Activated naive CD4-positive, alpha-beta T cell treated with anti-CD3 and anti-CD28 coated beads for 36 hours (primary cell): ENCODE measurements at places on chromosomes 1 and 21. TPM values are rescaled to one million over a fixed set of nuclear protein-coding genes. Genes with fewer than 3 reads are reported as not detected.

USP21 gene
- 35.7 TPM for total RNA-seq

- DNase-seq: no peak
These were observed 20.5 kb downstream of the PRDM15 start for GRCh38 chr21:41858466-41859296.

GRCh38 chr1:6490181-6491080 lies 1.0 kb downstream of the PLEKHG5 start:
- DNase-seq: peak; percentile 78

FCRL4 gene
- not detected for total RNA-seq

SLC30A10 gene
- total RNA-seq: not detected

DNA sequence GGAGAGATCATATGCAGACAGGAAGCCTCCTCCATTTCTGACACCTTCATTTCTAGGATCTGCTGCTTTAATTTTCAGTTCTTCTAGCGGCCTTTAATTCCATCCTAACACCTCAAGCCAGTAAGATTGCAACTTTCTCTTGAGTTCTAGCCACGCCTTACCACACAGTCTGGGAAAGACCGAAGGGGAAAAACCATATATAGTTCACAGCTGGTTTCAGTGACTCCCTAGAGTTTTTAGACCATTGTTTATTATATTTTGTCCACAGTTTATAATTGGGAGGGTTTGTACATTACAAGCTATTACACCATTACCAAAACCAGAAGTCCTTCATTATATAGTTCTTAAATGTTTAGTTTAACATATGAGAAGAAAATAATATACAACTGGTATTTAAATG lies 37.5 kb downstream of the DPH5 start:
- DNase-seq: no peak

DNA sequence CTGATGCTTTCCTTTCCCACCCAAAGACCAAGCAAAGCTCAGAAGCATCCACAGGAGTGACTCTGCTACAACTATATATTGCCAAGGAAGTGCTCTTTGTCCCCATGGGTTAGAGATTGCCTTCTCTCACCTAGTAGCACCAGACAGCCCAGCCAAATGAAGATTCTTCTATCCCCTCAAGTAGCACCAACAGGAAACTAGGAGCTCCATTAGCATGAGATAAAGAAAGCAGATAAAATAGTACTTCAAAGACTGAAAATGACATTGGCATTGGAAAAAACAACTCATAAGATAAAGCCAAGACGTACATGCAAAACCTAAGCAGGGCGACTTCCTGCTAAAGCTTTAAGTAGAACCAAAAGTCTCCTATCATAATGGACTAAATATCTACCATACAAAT lies 871.5 kb downstream of the AMY1C start:
- no peak for DNase-seq

PLA2G2D gene
- 0.19 TPM for total RNA-seq

GRCh38 chr1:78071696-78072095 lies 25.9 kb downstream of the GIPC2 start:
- DNase-seq: no peak

LYPD8 gene
- total RNA-seq: not detected

- DNase-seq: no peak
These were observed 96.3 kb upstream of the GALNT2 start for GRCh38 chr1:229970714-229971113.

TMEM200B gene
- 2.7 TPM for total RNA-seq

TACSTD2 gene
- not detected for total RNA-seq

GRCh38 chr1:245715291-245715701 lies 560.5 kb downstream of the KIF26B start:
- DNase-seq: no peak

DNA sequence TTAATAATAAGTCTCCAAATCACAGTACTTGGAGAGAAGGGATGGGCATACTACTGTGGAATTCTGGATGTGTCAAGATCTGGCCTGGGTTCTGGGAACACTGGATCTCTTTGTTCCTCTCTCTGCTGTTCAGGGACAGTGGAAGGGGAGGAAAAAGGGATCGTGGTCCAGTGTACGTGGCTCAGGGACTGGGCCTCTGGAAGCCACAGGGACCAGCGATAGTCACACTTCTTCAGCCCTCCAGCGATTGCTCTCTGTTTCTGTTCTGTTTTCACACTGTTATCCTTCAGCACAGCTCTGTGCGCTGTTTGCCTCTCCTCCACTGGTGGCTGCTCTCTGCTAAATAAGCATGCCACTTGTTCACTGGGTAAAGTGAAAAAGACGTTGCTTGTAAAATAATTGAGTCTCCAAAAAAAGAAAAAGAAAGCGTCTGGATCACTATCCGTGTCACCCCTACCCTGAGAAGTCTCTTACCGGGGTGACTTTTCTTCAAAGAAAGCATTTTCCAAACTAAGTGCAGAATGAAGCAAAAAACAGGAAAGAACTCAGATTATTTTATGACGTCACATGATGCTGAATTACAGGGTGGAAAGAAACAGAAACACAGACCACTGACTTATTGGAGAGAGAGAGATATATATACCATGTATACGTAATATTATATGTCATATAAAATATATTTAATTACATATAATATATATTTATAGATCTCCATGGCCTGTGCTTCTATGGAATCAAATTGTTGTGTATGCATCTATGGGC lies 279.4 kb downstream of the RGS7 start:
- DNase-seq: no peak

- DNase-seq: no peak
These were observed 42.1 kb upstream of the ATP2B4 start for GRCh38 chr1:203584507-203584906.

DNA sequence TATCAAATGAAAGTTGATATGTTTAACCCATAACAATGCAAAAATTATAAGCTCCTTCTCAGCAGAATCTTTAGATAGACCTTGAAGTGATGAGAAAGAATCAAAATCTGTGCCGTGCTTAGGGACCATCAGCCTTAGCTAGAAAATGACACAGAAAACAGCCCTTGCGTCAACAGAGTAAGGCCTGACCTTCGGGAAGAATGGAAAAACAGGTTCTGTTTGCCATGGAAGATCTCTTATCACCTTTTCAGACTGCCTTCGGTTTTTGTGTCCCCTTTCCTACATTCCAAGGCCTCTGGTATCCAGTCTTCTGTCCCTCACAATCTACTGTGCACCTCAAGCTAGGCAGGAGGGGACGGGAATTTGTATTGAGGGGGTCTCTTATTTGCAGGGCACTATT lies 37.6 kb upstream of the DPT start:
- no peak for DNase-seq

GRCh38 chr1:203871114-203871880 lies 9.9 kb downstream of the SNRPE start:
- peak; percentile 27 for DNase-seq

FCER1G gene
- 0.74 TPM for total RNA-seq

TCHH gene
- total RNA-seq: not detected

DNA sequence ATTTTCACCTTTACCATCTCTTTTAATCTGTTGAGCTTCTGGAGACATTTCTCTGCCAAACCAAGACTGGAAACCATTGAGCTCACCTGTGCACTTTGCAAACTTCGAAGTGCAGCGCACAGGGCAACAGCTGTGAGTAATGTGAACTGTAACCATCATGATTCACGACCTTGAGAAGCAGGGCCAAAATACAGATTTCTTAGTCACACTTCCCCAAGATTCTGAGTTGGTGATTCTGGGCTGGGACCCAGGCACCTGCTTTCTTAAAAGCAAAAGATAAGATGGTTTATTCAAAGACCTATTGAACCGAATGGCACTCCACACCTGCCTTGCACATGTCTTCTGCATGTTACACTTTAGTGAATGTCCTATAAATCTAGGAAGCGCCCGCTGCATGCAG lies 10.2 kb downstream of the AGTRAP start:
- DNase-seq: no peak
